ENCODE measurements at places on chromosomes 6 and 20.

DNA sequence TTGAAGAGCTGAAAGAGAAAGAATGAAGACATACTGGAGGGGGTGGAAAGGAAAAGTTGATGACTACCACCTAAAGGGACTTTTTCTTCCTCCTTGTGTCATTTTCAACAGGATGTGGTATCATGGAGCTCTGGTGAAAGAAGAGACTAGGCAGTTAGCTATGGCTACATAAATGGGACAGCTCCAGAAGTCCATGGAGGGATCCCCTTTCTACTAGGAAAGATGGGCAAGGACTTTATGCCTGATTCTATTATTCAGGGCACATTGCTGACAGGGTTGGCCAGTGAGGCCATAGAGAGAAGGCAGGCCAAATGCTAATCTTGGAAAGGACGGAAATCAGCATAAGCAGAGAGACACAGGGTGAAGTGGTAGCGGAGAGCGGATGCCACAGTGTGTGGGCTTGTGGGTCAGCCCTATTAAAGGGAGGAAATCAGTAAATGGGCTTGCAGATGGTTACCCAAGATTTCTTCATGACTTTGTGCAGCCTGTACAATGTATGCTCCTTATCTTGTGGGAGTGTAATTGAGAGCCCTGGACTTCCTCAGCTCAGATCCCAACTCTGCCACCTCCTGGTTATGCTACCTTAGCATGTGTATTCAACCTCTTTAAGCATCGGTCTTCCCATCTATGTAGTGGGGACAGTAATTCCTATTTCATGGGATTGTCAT, 77.4 kb upstream of the TMEM170B start:
- DNase-seq, result no peak

GRCh38 chr6:26592649-26593048, 4.1 kb upstream of the ABT1 start:
- DNase-seq, result no peak

GRCh38 chr6:131167773-131168172, 32.5 kb downstream of the AKAP7 start:
- DNase-seq, result no peak

- no peak for DNase-seq
Measured at GRCh38 chr6:144119376-144119775, 24.0 kb upstream of the SF3B5 start.

- DNase-seq, result no peak
Measured at GRCh38 chr20:22716821-22717351, 132.5 kb upstream of the FOXA2 start.

DNA sequence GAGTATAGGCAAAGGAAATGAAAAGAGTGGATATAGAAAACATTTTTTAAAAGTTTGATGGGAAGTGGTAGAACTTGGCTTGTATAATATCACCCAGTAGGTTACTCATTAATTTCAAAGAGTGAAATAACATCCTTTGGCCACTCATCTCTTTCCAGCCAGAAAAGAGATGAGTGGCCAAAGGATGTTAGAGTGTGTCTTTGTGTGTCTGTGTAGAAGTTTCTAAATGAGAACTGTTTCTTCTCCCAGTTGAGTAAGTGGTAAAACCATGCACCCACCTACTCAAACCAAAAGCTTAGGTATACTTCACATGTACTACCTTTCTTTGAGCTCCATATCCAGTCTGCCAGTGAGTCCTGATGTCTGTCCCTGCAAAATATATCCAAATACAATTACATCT, 47.7 kb upstream of the TMEM244 start:
- no peak for DNase-seq

DNA sequence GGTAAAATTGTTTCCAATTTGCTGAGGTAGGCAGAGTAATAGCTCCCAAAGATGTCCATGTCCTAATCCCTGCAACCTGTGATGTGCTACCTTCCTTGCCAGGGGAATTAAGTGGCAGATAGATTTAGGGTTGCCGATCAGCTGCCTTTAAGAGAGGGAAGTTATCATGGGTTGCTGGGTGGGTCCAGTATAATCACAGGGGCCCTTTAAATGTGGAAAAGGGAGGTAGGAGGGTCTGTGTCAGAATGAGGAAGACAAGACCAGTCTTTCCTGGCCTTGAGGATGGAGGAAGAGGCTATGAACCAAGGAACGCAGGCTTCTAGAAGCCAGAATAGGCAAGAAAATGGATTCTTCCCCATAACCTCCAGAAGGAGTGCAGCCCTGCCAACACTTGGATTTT, 50.7 kb downstream of the CTCFL start:
- no peak for DNase-seq

DNA sequence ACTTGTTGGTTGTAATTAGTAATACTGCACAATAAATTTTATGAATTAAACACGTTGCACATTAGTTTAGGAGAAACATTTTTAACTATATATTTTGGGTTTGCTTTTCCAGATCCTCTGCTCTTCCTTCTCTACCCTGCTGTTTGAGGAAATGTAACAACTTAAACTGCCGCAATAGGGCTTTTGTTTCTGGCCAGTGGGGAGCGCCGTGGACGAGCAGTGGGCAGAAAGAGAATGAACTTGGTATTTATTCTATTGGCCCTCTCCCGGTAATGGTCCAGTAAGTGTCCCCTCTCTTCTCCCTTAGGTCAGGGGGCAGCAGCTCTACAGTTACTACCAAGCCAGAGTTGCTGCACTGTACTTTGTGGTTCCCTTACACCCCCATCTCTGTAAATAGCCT, 35.2 kb upstream of the EPHA7 start:
- DNase-seq, result no peak

DNA sequence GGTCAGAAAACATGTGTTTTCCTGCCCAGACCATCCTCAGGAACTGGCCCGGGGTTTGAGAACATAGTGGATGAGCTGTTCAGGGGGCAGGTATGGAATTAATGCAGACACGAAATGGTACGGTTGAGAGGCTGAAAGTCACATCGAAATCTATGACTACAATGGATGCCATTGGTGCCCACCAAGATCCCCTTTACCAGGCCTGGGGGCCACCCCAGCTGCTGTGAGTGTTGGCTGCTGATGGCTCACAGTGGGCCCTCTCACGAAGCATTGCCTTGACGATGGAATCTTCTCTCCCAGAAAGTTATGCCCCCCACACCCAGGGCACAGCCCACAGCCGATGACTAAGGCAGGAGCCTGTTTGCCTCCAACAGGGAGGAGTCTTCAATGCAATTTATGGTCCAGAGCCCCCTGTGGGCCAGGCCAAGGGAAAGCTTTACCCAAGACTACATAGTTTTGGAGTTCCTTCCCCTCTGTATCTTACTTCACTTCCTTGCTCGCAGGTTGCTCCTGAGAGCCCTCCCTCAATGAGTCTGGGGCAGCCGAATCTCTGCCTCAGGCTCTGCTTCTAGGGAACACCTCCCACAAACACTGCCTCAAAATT, 92.6 kb downstream of the BFSP1 start:
- no peak for DNase-seq

- no peak for DNase-seq
Measured at GRCh38 chr6:50891290-50891689, 72.6 kb downstream of the TFAP2B start.

- DNase-seq, result no peak
Measured at GRCh38 chr20:36927704-36928103, 23.8 kb downstream of the SAMHD1 start.

DNA sequence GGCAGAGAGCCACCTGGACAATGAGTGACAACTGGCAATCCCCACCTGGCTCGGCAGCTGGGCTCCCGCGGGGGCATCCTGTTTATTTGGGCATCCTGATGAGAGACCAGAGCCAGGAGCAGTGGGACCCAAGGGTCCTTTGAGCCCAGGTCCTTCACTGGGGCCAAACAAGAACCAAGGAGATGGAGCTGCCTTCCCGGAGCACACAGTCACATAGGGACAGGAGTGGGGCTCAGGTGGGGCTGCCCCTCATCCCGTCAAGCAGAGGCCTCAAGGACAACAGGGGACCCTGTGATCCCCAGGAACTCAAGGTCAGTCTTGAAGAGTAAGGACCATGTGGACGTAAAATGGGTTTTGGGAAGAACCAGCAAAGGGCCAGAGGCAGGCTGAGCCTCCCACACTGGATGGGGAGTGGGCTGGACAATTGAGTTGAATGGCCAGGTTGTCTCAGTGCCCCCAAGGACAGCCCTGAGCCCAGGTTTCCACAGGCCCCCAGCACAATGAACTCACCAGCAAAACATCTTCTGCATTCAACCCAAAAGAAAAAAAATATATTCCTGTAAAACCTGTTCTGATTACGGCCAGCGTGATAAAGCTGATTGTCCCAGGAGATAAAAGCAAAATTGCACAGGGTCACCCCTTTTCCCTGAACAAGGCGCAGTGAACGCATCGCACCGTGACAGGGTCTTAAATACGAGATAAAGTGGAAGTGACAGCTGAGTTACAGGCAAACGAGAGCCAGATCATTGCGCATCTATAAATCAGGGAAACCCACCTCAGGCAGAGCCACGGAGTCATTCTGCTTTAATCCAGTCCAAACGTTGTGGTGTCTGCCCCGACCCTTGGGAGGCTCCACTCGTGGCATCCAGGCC, 86.2 kb downstream of the ANKRD60 start:
- no peak for DNase-seq
